ENCODE measurements at places on chromosomes 12 and 14.

DNA sequence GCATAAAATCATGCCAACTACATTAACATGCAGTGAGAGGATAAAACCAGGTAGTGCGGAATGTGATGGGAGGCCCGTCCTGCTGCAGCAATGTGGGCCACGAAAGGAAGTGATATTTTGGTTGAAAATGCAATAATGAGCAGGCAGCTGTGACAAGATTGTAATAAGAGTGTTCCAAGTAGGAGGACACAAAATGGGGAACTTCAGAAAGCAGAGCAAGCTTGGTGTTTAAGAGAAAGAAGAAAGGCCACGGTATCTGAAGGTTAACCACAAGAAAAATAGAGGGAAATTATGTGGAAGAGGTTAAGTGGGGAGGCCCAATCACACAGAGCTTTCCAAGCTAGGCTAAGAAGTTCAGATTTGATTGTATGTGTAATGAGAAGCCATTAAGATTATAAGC lies 34.3 kb downstream of the OVCH1 start:
- no peak for DNase-seq

- no peak for DNase-seq
Observed at GRCh38 chr14:68934066-68934465, 45.0 kb downstream of the ACTN1 start.

- DNase-seq, result no peak
Observed at GRCh38 chr14:35244542-35244941, 47.6 kb upstream of the PSMA6 start.

DNA sequence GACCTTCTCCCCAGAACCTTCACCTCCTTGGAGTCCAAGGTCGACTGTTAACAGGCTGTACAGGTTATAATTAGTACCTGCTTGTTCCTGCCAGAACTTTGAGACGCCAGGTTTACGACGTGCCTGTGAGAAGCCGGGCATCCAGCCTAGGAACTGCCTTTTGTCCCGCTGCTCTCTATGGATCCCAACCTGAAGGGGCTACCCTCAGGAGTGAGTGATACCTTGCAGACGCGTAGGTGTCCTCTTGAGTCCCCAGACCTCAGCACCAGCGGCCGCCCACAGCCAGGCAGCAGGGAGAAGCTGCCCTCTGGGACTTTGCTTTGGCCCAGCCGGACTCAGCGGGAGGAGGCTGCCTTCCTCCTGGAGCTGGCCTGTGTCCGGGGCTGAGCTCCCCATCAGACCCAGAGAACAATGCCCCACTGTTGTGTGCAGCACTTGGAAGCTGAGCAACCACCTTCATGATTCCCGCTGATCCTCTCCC lies 16.2 kb downstream of the SYNE3 start:
- no peak for DNase-seq

DNA sequence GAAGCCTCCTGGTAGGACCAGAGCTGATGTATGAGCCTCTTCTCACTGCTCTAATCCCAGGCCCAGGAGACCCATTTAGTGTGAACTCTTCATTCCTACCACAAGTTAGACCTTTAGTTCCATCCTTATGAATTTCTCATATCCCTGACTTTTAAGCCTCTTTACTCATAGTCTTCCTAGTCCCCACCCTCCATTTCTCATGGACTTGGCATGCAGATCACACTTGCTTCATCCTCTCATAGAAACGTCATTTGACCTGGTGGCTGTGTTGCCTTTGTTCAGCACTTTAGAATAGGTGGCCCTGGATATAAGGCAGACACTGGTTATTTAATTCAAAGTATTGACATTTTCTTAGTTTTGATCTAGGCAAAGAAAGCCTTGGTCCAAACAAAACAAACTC lies 99.5 kb downstream of the SLC16A7 start:
- no peak for DNase-seq

- DNase-seq, result no peak
Observed at GRCh38 chr14:63362389-63362819, 43.7 kb upstream of the GPHB5 start.

GRCh38 chr14:50319721-50320120 lies 7.6 kb downstream of the DMAC2L start:
- no peak for DNase-seq

GRCh38 chr12:56321027-56321426 lies 5.2 kb upstream of the CNPY2 start:
- DNase-seq, result no peak

DNA sequence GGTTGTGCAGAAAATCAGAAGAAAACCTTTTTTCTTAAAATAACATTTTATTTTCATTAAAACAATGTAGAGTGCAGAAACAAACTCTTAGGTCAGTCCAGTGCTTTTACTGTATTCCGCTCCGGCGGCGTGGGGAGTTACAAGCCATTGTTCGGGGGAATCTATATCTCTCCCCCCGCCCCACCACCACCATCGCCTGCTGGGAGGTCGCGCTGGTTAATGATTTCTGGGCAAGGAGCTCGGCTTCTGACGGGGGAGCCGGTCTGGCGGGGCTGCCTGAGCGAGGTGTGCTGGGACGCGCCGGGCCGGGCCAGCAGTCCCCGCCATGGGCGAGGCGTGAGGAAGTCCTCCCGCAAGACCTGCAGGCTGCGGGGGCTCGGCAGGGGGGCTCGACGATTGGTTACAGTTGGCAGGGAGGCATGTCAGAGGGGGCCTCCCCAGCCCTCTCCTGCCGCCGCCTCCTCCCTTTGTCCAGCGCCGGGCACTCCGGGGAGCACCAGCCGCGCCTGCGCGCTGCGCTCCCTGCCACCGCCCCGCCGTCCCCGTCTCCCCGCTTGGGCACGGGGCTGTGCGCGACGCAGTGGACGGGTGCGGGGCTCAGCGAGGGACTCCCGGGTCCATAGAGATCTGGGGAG lies 1.0 kb upstream of the DUSP6 start:
- no peak for DNase-seq

DNA sequence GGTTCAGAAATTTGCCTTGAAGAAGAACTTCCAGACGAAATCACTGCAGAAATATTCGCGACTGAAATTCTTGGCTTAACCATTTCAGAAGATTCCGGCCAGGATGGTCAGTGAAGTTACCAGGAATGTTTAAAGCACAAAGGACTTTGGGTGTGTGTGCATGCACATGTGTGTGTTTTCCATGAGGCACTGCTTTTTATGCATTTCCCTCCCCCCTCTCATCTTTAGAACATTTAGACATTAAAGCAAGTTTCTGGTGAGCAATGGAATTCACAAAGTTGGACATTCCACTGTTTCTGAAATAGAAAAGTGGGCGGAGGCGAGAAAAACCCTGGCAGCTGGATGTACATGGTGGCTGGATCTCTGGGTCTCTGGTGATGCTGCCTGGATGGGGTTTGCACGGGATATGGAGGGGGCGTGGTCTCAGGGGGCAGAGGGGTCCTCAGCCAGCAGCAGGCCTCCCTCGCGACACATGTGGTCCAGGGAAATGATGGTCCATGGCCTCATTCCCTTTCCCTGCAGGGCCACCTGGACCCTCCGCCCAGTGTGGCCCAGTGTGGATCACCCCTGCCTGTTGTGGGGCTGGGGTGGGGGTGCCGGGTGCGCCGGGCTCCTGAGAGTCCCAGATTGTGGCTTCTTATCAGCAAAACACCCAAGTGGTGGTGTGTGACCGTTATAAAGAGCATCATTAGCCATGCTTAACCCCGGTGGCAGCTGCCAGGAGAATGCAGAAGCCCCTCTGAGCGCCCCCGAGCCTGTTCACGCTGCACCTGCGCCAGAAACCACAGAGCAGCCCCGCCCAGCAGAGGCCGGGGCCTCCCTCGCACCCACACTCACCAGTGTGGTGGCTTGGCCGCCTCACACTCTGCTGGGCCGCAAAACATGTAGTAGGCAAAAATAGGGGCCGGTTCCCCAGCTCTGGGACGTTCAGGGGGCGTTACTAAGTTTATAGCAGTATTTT lies 17.8 kb upstream of the BCL7A start:
- DNase-seq, result no peak

DNA sequence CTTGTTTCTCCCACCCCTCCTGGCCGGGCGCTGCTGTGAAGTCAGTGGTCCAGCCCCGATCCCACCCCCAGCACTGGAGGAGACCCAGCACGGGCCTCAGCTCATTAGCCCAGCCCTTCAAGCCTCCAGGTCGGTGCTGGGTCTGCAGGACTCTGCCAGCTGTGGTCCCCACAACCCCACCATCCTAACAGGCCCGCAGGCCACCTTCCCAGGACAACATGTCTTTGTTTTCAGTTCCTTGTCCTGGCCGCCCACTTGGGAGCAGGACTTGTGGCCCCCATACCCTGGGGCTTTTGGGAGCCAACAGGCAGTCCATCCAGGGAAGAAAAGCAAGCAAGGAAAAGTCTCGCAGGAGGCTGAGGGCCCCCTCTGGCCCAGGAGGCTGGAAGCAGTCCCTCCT lies 60.0 kb downstream of the HRK start:
- DNase-seq, result no peak

Measured in stimulated activated CD8-positive, alpha-beta memory T cell treated with anti-CD3 and anti-CD28 coated beads, Interleukin-2, amount 100 ng/mL, for 1 hour (primary cell).